ENCODE measurements at places on chromosomes 1 and 21.

GRCh38 chr1:232548691-232549090 is 81.2 kb downstream of the SIPA1L2 start:
- DNase-seq = no peak

- DNase-seq = no peak
Measured at GRCh38 chr1:41572224-41572623, 87.7 kb upstream of the EDN2 start.

- DNase-seq = no peak
Measured at GRCh38 chr1:224510880-224511645, 76.5 kb upstream of the WDR26 start.

GRCh38 chr1:224503161-224504118 is 68.8 kb upstream of the WDR26 start:
- no peak for DNase-seq
